ENCODE measurements at places on chromosomes 4 and X.

- DNase-seq = no peak
Measured at GRCh38 chr4:37001688-37002436, 242.7 kb upstream of the NWD2 start.

GRCh38 chrX:136963973-136964372, 69.8 kb downstream of the GPR101 start:
- no peak for DNase-seq

DNA sequence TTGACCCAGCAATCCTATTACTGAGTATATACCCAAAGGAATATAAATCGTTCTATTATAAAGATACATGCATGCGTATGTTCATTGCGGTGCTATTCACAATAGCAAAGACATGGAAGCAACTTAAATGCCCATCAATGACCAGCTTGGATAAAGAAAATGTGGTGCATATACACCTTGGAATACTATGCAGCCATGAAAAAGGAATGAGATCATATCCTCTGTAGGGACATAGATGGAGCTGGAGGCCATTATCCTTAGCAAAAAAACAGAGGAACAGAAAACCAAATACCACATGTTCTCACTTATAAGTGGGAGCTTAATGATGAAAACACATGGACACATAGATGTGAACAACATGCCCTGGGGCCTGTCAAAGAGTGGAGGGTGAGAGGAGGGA, 124.1 kb upstream of the AFF2 start:
- DNase-seq = no peak

DNA sequence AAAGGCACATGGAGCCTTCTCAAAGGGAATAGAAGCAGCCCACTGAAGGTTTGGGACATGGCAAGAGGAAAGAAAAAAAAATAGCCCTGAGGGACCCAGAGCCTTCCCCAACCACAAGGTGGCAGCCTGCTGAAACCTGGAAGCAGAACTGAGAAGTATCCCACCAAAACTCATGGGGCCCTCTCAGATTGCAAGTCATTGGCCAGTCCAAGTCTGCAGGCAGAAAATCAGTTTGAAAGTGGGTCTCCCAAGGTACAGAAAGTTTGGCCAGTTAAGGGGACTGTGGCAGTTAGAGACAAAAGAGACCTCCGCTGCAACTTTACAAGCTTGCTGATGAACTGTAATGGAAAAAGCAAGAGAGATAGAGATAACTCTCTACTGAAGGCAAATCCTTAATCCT, 155.8 kb downstream of the ANTXR2 start:
- DNase-seq = peak; percentile 63

DNA sequence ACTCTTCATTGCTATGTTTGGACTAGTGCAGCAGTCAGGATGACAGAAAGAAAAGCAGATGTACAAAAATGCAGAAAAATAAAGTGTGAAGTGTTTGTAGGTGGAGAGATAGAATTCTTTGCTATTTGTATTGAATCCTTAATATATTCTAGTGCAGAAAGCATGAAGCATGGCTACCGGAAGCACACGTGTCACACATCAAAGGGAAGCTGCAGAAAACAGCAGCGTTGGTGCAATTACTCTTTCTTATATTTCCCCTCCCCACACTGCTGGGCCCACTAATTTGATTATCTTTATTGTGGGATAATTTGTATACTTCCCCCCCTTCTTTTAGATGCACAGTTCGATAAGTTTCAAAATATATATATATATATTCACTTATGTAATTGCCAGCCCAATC, 35.9 kb upstream of the TAPT1 start:
- no peak for DNase-seq

GRCh38 chr4:137519406-137519805, 12.9 kb downstream of the PCDH18 start:
- no peak for DNase-seq

Measured in stimulated activated effector memory CD8-positive, alpha-beta T cell treated with anti-CD3 and anti-CD28 coated beads, Interleukin-12 subunit alpha, Interleukin-12 subunit beta, amount 100 ng/mL, for 72 hours (primary cell).